ENCODE measurements at places on chromosomes 1 and 21.

DNA sequence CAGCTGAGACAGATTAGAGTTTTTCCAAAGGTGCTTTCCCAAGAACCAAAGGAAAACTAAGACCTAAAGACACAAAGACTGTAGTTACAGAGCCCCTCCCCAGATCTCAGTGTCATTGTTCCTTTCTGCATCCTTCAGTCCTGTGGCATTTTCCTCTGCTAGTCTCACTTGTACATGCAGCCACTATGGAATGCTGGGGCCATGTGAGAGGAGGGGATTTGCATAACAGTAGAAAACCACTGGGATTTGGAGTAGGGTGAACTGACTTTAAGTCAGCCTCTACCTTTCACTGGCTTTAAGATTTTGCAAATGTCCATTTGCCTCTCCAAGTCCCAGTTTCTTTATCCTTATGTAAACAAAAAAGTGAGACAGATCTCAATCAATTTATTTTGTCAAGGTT lies 119.4 kb upstream of the F3 start:
- no peak for DNase-seq

DNA sequence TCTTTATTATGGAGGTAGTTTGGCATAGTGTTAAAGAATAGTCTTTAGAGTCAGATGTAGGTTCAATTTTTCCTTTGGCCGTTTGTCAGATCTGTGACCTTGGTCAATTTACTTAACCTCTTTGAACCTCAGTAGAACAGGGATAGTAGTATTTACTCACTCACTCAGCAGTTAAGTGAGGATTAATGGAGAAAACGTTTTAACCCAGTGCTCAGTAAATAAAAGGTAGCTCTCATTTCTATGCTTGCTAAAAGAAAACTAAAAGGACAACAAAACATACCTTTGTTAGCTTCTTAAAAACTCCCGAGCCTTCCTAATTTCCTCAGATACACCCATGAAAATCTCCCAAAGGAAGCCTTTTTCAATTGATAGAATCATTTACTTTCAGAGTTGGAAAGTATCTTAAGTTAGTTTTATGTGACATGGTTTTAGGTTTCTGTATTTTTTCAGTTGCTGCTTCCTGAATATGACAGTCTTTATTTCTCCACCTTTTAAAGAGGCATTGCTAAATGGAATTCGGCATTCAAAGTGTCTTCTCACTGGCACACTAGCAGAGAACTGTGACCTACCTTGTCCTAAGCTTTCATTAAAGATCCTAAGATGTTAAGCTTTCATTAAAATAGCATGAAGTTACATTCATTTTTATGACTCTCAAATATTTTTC lies 7.8 kb downstream of the ABCD3 start:
- DNase-seq = no peak

DNA sequence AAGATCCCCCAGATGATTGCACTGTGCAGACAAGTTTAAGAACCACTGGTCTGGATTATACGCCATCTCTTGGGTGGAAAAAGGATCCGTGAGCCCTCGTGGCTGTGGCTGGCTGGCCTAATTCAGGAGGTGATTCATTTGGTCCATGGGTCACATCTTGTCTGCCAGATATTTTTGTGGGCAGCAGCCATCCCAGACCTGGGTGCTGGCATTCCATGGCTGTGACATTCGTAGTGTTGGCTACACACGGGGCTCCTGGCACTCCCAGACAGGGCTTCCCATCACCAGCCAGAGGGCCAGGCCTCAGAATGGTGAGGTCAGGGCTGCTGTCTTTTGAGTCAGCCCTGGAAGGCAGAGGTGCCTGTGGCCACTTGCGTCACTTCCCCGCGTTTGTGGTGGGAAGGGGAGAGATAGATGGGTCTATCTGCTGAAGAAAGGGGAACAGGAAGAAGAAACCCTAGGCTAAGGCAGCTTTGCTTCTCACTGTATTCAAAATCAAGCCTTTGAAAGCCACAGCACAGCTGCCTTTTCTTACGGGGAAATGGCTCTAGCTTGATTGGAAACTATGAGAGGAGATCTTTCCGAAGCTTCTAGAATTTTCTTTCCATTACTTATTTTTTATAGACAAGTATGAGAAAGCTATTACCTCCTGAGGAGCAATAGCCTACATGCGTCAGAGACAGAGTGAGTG lies 32.4 kb downstream of the EIF2D start:
- DNase-seq = no peak

DNA sequence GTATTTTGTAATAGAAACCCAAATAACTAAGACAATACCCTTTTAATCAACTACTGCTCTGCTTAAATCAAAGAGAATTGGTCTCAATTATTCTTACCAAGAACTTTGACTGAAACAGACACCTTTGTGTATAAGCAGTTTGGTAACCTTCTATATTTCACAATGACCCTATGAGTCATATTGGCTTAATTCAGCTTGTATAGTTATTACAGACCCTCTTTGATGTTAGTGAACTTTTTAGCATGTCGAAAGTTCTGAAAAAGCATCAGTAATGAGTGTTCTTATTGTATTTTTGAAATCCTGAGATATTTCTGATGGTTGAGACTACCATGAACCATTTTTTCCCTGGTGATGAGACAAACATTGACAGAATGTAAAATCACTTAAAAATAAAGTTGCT lies 43.3 kb upstream of the RABGAP1L start:
- DNase-seq = no peak

GRCh38 chr1:25989440-25990234 lies 8.2 kb downstream of the PAFAH2 start:
- DNase-seq = no peak

DNA sequence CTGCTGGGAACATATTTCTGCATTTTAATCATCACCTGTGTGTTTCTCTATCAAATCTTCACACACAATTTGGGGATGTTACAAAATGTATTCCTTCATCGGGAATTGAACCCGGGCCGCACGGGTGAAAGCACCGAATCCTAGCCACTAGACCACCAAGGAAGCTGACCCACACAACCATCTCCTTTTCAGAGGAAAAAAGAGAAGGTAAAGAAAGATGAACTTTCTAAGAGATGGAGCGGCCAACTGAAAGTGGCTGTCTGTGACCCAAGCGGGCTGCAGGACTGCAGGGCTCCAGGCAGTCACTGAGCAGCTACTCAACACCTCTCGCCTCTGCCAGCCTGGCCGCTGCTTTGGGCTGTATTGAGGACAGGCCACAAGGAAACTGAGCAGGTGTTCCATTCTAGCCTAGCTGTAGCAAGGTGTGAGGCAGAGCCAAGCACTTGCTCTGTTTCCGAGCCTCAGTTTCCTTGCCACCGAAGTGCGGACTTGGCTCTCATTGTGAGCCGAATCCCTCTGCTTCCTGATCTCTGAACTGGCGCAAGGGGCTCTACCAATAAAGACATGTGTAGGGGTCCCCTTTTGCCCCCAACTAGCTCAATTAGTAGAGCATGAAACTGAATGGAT lies 156.9 kb upstream of the NBPF11 start:
- peak; percentile 25 for DNase-seq

GRCh38 chr1:201631037-201631436 lies 92.1 kb downstream of the NAV1 start:
- no peak for DNase-seq

- DNase-seq = no peak
These were observed 25.0 kb upstream of the EPHB2 start for GRCh38 chr1:22685591-22686059.
